ENCODE measurements at places on chromosomes 1 and 21.

DNA sequence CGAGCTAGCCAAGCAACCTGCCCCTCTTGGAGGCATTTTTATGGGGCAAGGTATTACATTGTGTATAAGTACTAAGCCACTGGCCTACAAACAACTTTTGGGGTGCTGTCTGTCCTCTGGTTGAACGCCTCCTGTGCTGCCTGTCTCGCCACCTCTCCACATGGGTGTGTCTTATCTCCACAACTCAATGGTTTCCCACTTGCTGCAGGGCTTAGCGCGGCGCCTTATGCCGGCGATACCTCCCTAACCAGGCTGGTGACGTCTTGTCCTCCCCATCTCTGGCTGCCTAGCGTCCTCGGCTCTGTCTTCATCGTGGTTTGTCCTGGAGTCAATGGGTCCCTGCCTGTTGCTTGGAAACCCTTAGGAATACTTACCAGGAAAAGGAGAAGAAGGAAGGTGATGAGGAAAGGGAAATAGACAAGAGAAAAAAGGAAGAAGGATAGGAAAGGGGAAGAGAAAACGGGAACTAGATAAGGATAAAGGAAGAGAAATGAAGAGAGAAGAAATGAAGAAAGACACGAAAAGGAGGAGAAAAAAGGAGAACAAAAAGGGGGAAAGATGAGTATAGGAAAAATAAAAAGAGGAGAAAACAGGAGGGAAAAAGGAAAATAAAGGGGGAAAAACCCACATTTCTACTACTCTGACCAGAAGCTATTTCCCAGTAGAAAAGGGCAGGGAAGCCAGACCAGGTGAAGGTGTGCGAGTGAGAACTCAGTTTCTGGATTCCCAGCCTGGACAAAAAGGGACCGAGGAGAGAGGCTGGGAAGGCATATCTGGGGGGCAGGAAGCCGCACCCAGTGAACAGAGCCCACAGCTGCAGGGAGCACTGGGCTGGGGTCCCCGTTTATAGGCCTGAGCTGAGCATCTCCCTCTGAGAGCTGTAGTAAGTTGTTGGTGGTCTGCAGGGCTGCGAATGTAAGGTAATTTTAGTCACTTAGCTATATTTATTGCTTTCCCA lies 86.2 kb downstream of the CLIC6 start:
- no peak for DNase-seq

DNA sequence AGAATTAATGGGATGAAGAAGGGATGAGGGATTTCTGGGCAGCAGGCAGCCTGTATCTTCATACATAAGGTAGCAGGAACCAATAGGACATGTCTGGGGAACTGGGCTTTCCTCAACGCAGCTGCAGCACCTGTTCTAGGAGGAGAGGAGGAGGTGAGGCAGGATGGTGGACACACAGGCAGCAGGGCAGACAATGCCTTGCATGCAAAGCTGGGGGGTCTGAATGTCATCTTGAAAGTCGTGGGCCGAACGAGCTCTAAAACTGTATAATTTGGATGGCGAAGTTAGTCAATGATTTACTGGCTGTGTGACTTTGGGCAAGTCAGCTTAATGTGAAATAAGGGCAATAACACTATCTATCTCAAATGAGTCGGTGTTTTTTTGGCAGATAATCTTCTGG lies 124.4 kb downstream of the BEND5 start:
- no peak for DNase-seq

- DNase-seq = no peak
These were observed 6.3 kb downstream of the SLAMF1 start for GRCh38 chr1:160640359-160641123.

- no peak for DNase-seq
These were observed 330.5 kb upstream of the KAZN start for GRCh38 chr1:14267991-14268390.

DNA sequence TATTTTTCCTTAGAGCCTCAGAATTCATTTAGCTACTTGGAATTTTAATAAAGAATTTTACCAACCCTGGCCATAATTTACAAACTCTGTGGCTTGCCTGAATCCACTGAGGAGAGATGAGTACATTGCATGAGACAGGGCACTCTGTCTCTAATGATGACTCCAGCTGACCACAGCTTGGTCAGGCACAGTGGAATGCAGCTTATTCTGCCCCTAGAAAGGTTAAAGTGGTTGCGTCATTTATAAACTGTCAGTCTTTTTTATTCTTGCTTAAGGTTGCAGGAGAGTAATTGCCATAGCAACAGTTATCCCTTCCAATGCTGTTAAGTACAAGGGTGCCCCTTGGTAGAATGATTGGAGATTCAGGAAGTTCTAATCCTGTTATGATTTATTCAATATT lies 28.3 kb downstream of the PDE4B start:
- no peak for DNase-seq

GRCh38 chr1:184424157-184424556 lies 37.3 kb downstream of the C1orf21 start:
- no peak for DNase-seq

GRCh38 chr1:153567621-153568366 lies 2.1 kb upstream of the S100A2 start:
- DNase-seq = no peak

GRCh38 chr1:118958937-118959631 lies 29.1 kb downstream of the TBX15 start:
- DNase-seq = no peak

- no peak for DNase-seq
These were observed 18.4 kb upstream of the SPATC1L start for GRCh38 chr21:46202592-46203202.

DNA sequence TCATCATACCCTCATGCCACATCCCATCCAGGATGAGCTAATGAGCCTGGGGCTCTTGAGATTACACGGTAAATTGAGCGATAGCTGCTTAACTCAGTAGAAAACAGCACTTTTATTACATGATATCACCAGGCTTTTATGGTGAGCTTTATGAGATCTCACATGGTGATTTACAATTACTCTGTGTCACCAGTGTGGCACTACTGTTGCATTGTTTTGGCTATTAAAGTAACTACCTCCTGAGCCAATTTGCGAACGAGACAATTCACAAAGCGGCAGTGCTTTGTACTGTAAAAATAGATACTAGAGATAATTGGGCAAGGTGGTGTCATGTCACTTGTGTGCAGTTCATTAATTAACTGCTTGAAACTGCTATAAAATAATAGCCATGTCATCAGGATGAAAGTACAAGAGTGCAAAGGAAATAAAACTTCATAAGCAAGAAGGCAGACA lies 767.7 kb upstream of the ADGRL2 start:
- no peak for DNase-seq

GRCh38 chr21:27572696-27573095 lies 605.8 kb upstream of the ADAMTS5 start:
- no peak for DNase-seq

GRCh38 chr21:19776076-19776475 lies 1222.1 kb upstream of the NCAM2 start:
- DNase-seq = no peak

DNA sequence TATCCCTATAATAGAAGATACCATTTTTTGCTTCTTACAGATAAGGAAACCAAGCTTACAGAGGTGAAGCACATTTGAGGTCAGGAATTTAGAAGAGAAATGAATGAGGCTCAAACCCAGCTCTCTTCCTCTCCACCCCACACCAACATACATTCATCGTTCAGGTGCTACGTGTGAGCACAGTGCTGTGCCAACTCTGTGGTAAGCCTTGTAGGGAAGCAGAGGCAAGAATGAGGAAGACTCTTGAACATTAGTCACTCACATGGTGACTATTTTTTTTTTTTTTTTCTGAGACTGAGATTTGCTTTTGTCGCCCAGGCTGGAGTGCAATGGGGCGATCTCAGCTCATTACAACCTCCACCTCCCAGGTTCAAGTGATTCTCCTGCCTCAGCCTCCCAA lies 314.0 kb downstream of the NTNG1 start:
- no peak for DNase-seq

DNA sequence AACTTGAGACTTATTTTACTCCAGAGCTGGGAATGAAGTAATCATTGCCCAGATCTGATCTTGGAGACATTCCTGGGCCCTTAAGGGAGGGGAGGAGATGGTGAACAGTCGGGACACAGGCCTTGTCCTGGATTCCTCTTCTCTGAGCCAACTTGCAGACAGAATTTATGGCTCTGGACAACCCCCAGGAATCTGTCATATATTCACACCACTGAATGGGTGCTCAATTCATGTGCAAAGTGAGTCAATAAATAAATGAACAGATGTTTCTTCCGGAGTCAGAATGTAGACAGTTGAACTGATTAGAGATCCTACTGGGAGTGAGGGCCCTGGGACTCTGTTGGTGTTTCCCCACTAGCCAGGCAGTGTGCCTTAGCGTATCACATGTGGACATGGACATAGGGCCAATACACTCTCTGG lies 2.6 kb downstream of the TUFT1 start:
- peak; percentile 56 for DNase-seq

GRCh38 chr1:227260433-227260832 lies 57.9 kb downstream of the CDC42BPA start:
- no peak for DNase-seq

GRCh38 chr1:163928069-163928468 lies 606.3 kb downstream of the NUF2 start:
- DNase-seq = no peak

DNA sequence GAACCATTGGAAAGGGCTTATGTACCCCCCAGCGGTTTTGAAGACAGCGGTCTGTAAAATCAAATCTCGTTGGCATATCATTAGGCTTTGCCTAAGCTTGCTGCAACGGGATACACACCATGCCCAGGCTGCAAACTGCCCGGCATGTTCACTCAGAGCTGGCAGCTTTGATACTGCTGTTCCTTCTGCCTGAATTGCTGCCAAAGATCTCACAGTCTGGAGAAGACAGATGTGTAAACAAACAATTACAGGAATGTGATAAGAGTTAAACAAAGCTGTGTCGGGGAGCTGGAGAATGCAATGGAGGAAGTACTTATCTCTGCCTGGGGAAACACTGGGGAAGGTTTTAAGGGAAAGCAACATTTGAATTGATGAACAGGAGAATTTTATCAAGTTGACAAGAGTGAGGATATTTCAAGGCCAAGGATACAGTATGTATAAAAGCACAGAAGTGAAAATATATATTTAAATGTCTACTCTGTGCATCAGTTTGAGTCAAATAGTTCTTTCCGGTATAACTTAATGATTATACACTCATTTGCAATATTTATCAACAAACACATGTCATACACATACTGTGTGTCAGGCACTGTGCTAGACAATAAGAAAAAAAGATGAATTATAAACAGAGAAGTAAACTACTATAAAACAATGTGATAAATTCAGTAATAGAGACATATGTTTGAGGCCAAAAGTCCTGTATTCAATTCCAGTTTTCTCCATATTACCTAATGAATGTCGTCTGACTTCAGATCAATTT lies 29.9 kb downstream of the CHML start:
- DNase-seq = no peak

GRCh38 chr1:145828367-145829026 lies 4.5 kb downstream of the POLR3C start:
- no peak for DNase-seq

- no peak for DNase-seq
These were observed 48.8 kb downstream of the DDR2 start for GRCh38 chr1:162681122-162681436.

GRCh38 chr1:54415533-54415932 lies 9.3 kb upstream of the SSBP3 start:
- DNase-seq = no peak

DNA sequence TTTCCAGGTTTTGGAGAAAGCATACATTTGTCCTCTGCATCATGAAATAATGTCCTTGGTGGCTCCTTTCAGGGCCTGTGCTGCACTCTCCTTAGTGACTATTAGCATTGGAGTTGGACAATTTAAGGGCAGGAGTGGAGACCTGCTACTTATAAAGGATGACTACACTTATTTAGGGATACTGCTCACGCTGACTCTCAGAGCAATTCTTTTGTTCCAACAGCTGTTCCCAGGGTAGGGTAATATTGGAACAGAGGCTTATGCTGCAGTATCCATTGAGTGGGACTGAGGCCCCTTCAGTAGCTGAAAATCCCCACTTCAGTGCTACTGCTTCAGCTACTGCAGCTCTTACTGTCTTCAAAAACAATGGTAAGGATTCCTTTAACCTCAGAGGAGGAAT lies 84.6 kb downstream of the GPR88 start:
- DNase-seq = no peak

- no peak for DNase-seq
These were observed 417.1 kb upstream of the NFIA start for GRCh38 chr1:60665311-60665710.

DNA sequence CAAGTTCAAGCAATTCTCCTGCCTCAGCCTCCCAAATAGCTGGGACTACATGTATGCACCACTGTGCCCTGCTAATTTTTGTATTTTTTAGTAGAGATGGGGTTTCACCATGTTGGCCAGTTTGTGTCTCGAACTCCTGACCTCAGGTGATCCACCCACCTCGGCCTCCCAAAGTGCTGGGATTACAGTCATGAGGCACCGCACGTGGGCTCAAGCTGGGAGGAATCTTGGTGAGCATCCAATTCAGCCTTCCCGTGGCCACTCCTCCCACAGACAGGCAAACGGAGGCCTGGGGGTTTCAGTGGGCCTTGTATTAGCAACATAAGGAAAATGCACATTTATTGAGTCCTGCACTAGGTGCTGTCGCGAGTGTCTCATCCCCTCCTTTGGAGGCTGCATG lies 24.5 kb upstream of the VWA5B1 start:
- DNase-seq = no peak

GRCh38 chr1:15390667-15391066 lies 19.0 kb upstream of the EFHD2 start:
- no peak for DNase-seq

DNA sequence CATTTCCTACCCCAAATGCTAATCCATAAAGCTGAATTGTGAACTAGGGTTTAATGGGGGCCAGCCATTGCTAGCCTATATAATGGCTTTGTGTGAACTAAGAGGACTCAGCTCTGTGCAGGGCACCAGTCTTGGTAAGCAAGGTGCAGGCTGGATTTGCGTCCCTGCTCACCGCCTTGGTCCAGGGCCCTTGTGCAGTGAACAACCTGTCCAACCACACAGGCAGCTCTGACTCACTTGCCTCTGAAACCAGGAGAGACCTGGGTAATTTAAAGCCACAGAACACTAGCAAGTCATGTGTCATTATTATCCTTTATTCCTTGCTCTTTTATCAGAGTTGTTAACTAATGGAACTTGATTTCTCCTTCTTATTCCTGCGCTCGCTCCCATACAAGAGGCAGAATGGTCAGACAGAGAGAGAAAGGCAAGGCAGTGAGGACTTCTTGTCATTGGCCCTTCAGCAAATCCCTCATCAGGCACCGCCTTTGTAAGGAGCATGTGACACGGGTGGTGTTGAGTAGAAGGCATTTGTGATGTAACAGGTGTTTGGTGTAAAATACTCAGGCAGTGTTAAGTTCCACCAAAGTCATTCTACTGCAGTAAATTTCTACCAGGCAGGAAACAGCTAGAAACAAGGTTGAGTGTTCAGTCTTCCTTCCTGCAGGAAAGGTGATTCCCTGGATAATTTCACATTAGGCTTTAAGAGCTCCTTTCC lies 67.3 kb upstream of the OLIG2 start:
- DNase-seq = no peak

DNA sequence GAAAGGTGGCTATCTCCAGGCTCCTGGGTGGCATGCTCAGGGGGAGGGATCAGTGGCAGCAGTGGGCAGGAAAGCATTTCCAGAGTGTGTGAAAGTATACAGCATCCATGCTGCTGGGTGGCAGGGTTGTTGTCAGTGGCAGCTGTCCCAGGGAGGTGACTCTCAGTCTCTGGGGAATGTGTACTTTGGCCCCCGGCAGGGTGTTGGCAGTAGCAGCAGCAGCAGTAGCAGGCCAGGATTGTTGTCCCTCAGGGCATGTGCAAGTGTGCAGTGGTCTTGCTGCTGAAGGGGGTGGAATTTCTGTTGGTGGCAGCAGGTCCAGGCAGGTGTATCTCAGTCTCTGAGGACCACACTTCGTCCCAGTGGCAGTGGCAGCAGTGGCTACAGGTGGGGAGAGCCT lies 71.7 kb upstream of the GUCA2B start:
- DNase-seq = no peak

Measured in NCI-H446 (cell line).